ENCODE measurements at places on chromosomes 13 and 19. TPM values are rescaled to one million over a fixed set of nuclear protein-coding genes. Genes with fewer than 3 reads are reported as not detected.

GRCh38 chr19:3198901-3199700 lies 13.4 kb downstream of the NCLN start:
- no peak for DNase-seq
- H3K4me3 ChIP-seq = no peak overlapping the region
- no peaks in the 10 kb centered on the region for H3K4me1 ChIP-seq
- H3K36me3 ChIP-seq = no peaks in the 10 kb centered on the region
- H3K27ac ChIP-seq = no peak overlapping the region
- no peaks in the 10 kb centered on the region for H3K27me3 ChIP-seq

DNA sequence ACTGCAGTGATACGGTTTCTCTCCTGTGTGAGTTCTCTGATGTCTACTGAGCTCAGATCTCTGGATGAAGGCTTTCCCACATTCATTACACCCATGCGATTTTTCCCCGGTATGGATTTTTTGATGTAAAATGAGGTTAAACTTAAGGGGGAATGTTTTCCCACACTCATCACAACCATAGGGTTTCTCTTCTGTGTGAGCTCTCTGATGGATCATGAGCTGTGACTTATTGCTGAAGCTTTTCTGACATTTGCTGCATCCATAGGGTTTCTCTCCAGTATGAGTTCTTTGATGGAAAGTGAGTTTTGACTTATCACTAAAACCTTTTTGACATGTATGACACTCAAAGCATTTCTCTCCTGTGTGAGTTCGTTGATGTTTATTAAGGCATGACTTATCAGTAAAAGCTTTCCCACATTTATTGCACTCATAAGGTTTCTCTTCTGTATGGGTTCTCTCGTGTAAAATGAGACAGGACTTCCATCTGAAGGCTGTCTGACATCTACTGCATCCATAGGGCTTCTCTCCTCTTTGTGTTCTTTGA lies 10.6 kb upstream of the ZNF649 start:
- H3K27me3 ChIP-seq = no peaks in the 10 kb centered on the region
- no peaks in the 10 kb centered on the region for H3K4me1 ChIP-seq
- no peaks in the 10 kb centered on the region for H3K36me3 ChIP-seq
- H3K27ac ChIP-seq = no peak overlapping the region
- no peak for DNase-seq
- no peak overlapping the region for H3K4me3 ChIP-seq

DNA sequence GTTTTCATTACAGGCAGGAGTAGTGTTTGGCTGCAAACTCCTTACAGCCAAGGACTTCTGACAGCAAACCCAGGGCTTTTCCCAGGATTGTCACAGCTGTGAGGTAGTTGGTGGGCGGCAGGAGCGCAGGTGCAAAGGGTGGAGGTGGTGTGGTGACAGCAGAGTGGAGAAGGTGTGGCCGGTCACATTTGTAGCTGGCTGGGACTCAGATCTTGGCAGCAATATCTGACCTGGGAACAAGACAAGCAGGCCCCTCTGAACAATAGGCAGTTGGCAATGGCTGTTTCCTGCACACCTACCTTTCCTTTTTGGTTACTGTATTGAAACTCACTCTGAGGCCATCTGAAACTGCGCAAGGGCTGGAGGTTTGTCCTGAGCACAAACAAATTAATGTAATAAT lies 327.3 kb downstream of the COG6 start:
- no peak overlapping the region for H3K4me3 ChIP-seq
- peak; percentile 9 for DNase-seq
- H3K4me1 ChIP-seq = no peaks in the 10 kb centered on the region

- no peaks in the 10 kb centered on the region for H3K4me1 ChIP-seq
- no peak overlapping the region for H3K27ac ChIP-seq
- H3K36me3 ChIP-seq = no peaks in the 10 kb centered on the region
- H3K4me3 ChIP-seq = no peak overlapping the region
- H3K27me3 ChIP-seq = peaks cover 8% of the 10 kb centered on the region
Observed at GRCh38 chr19:51651216-51651846, 4.7 kb upstream of the SIGLEC14 start.

GRCh38 chr13:107968470-107968869 lies 246.9 kb downstream of the LIG4 start:
- no peak overlapping the region for H3K4me3 ChIP-seq
- H3K4me1 ChIP-seq = no peaks in the 10 kb centered on the region
- no peaks in the 10 kb centered on the region for H3K36me3 ChIP-seq
- DNase-seq = no peak
- H3K27ac ChIP-seq = no peak overlapping the region
- H3K27me3 ChIP-seq = no peaks in the 10 kb centered on the region

GRCh38 chr19:51107406-51108065 lies 673 bp downstream of the CTU1 start:
- peaks cover 23% of the 10 kb centered on the region for H3K4me1 ChIP-seq
- H3K27me3 ChIP-seq = no peaks in the 10 kb centered on the region
- H3K27ac ChIP-seq = peak overlapping the region; percentile 74
- H3K36me3 ChIP-seq = peaks cover 24% of the 10 kb centered on the region
- DNase-seq = no peak

DNA sequence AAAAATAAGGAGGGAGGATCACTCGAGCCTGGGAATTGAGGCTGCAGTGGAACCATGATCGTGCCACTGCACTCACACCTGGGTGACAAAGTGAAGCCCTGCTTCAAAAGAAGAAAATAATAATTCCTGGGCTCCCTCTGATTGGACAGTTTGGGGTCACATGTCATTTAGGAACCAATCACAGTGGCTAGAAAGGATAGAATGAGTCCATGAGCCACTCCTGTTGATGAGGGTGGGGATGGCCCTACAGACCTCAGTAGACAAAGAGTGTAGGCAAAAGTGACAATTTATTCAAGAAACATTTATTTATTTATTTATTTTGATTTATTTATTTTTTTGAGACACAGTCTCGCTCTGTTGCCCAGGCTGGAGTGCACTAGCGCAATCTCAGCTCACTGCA lies 26.8 kb upstream of the ADGRE5 start:
- no peak overlapping the region for H3K4me3 ChIP-seq
- no peak for DNase-seq
- H3K27me3 ChIP-seq = peaks cover 1% of the 10 kb centered on the region
- no peaks in the 10 kb centered on the region for H3K36me3 ChIP-seq

DNA sequence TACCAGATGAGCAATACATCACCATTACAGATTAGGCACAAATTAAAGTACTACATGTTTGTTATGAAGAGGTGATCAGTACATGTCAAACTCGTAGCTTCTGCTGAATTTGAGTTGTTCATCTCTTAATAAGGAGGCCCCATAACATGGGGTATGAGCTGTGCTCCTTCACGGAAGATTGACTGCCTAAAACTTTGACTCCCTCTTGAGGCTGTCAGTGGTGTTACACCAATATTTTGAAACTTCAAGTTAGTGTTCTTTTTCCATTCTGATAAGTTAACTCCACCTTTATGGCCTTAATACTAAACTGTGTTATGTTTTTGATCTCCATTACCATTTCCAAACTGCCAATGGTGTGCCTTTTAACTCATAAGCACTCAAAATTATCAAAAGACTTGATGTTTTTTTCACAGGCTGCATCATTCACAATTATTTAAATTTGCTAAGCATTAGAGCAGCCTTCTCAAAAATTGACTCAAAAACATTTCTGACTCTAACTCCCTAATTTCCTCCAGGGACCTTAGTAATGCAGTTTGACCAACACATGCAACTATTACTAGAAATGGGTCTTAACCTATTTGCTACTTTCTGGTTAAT lies 1591.5 kb downstream of the PCDH9 start:
- no peak for DNase-seq
- no peak overlapping the region for H3K27ac ChIP-seq
- H3K4me1 ChIP-seq = no peaks in the 10 kb centered on the region
- no peaks in the 10 kb centered on the region for H3K36me3 ChIP-seq
- H3K27me3 ChIP-seq = no peaks in the 10 kb centered on the region

DNA sequence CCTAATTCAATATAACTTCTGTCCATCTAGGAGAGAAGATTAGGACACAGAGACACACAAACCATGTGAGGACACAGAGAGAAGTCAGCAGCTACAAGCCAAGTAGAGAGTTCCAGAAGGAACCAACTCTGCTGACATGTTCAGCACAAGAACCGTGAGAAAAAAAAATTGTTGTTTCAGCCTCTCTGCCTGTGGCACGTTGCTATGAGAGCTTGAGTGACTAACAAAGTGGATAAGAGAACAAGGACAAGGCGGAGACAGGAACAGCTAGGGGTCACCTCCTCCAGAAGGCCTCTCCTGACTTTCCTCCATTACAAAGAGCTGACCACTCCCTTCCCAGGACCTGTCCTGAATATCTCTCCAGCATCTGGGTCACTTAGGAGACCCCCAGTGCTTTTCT lies 5.6 kb upstream of the SIGLEC12 start:
- H3K27me3 ChIP-seq = no peaks in the 10 kb centered on the region
- no peak for DNase-seq
- H3K4me1 ChIP-seq = no peaks in the 10 kb centered on the region
- no peaks in the 10 kb centered on the region for H3K36me3 ChIP-seq
- no peak overlapping the region for H3K4me3 ChIP-seq

GRCh38 chr19:16327911-16328823 lies 3.5 kb downstream of the KLF2 start:
- no peaks in the 10 kb centered on the region for H3K27me3 ChIP-seq
- H3K4me3 ChIP-seq = peak overlapping the region; percentile 96
- H3K4me1 ChIP-seq = peaks cover 24% of the 10 kb centered on the region

DNA sequence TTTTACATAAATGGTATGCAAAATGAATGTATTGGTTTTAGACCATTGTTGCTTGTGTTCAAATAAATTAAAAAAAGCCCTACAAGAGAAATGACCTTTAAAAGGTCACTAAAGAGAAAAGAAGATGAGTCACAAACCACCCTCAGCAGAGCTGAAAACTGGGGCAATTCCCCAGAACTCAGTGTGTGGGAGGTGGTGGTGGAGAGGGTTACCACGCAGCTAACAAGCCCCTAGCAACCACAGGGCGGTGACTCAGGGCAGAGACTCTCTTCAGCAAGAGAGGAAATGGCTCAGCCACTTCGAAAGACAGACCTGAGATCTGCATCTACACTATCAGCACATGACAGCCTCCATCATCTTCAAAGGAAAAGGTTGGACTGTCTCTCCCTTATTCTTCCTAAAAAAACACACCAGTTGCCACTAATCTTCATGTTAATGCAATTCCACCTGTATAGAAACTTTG lies 29.4 kb upstream of the NDFIP2 start:
- no peak overlapping the region for H3K27ac ChIP-seq
- no peak for DNase-seq
- H3K4me3 ChIP-seq = no peak overlapping the region
- no peaks in the 10 kb centered on the region for H3K27me3 ChIP-seq
- H3K4me1 ChIP-seq = no peaks in the 10 kb centered on the region

- H3K36me3 ChIP-seq = no peaks in the 10 kb centered on the region
- no peak for DNase-seq
- no peak overlapping the region for H3K27ac ChIP-seq
- peaks cover 6% of the 10 kb centered on the region for H3K27me3 ChIP-seq
- H3K4me1 ChIP-seq = no peaks in the 10 kb centered on the region
Observed at GRCh38 chr13:101706651-101707050, 254.2 kb downstream of the ITGBL1 start.

GRCh38 chr13:46720189-46720588 lies 76.8 kb downstream of the ESD start:
- H3K27me3 ChIP-seq = no peaks in the 10 kb centered on the region
- H3K36me3 ChIP-seq = no peaks in the 10 kb centered on the region
- H3K4me1 ChIP-seq = no peaks in the 10 kb centered on the region
- no peak for DNase-seq
- H3K4me3 ChIP-seq = no peak overlapping the region
- no peak overlapping the region for H3K27ac ChIP-seq

GRCh38 chr13:49933511-49933910 lies 2.6 kb downstream of the SPRYD7 start:
- H3K27ac ChIP-seq = no peak overlapping the region
- no peaks in the 10 kb centered on the region for H3K36me3 ChIP-seq
- H3K4me3 ChIP-seq = no peak overlapping the region

GRCh38 chr13:109778102-109778542 lies 8.3 kb downstream of the IRS2 start:
- H3K4me3 ChIP-seq = no peak overlapping the region
- H3K27ac ChIP-seq = no peak overlapping the region
- no peaks in the 10 kb centered on the region for H3K27me3 ChIP-seq
- H3K4me1 ChIP-seq = peaks cover 4% of the 10 kb centered on the region

- H3K27ac ChIP-seq = no peak overlapping the region
- H3K36me3 ChIP-seq = no peaks in the 10 kb centered on the region
- no peaks in the 10 kb centered on the region for H3K27me3 ChIP-seq
- no peaks in the 10 kb centered on the region for H3K4me1 ChIP-seq
- H3K4me3 ChIP-seq = no peak overlapping the region
Observed at GRCh38 chr13:34620862-34621261, 321.2 kb upstream of the NBEA start.

DNA sequence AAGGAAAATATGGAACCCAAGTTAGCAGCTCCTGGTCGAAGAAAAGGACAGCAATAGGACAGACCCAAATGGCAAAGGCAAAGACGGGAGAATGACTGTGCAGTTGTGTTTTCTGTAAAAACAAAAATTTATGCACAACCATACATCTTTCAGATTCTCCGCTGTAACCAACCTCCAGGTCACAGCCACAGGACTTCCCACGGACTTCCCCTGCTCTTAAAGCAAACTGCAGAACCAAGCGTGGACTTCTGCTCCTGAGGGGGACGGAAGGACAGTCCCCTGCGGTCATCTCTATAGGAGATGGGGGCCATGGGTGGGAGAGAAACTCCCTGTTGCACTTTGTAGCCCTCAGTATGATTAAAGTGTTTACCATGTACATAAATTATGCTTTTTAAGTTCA lies 2.5 kb downstream of the GRTP1 start:
- no peak overlapping the region for H3K4me3 ChIP-seq
- no peak for DNase-seq
- H3K36me3 ChIP-seq = no peaks in the 10 kb centered on the region

The C13orf42 gene
- not detected for total RNA-seq

The TMEM255B gene
- total RNA-seq = 4.0 TPM

The CABP5 gene
- total RNA-seq = not detected

The IGSF23 gene
- not detected for total RNA-seq

The CASP14 gene
- total RNA-seq = not detected

All from heart right ventricle (tissue), 16 donors.